ENCODE measurements at places on chromosomes 16 and 17. TPM values are rescaled to one million over a fixed set of nuclear protein-coding genes. Genes with fewer than 3 reads are reported as not detected.

Gene RAB11FIP4
- 2.1 TPM for polyA plus RNA-seq

Gene OTOP2
- not detected for polyA plus RNA-seq

- H3K4me1 ChIP-seq: peaks cover 4% of the 10 kb centered on the region
- H3K27me3 ChIP-seq: no peaks in the 10 kb centered on the region
- no peak overlapping the region for H3K4me3 ChIP-seq
- no peak for DNase-seq
Observed at GRCh38 chr16:11325404-11326083, 19.7 kb upstream of the RMI2 start.

- H3K27me3 ChIP-seq: no peaks in the 10 kb centered on the region
- peak overlapping the region; percentile 91 for H3K27ac ChIP-seq
- no peak overlapping the region for H3K4me3 ChIP-seq
- peaks cover 54% of the 10 kb centered on the region for H3K36me3 ChIP-seq
- H3K4me1 ChIP-seq: peaks cover 77% of the 10 kb centered on the region
Observed at GRCh38 chr17:82241926-82242697, 13.3 kb downstream of the SLC16A3 start.

DNA sequence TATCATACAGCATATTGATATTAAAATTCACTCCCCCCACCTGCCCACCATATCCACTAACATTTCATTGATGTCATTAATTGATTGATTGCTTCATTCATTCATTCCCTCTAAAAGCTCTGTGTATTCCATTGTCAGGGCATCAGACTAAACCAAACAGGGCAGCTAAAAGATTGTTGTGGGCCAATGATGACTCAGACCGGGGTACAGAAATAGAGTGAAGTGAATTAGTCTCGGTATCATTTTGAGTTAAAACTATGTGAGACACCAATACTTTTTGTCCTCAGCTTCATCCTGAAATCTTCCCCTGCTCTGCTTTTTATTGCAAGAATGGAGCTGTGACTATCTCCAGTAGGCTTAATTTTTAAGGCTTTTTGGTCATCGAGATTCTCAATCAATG, 868.3 kb downstream of the CDH11 start:
- DNase-seq: no peak
- H3K4me3 ChIP-seq: no peak overlapping the region
- no peaks in the 10 kb centered on the region for H3K27me3 ChIP-seq
- H3K36me3 ChIP-seq: no peaks in the 10 kb centered on the region

- no peaks in the 10 kb centered on the region for H3K27me3 ChIP-seq
- no peaks in the 10 kb centered on the region for H3K36me3 ChIP-seq
- DNase-seq: no peak
- no peaks in the 10 kb centered on the region for H3K4me1 ChIP-seq
- no peak overlapping the region for H3K27ac ChIP-seq
- H3K4me3 ChIP-seq: no peak overlapping the region
Observed at GRCh38 chr16:64445245-64445644, 676.6 kb downstream of the CDH11 start.

DNA sequence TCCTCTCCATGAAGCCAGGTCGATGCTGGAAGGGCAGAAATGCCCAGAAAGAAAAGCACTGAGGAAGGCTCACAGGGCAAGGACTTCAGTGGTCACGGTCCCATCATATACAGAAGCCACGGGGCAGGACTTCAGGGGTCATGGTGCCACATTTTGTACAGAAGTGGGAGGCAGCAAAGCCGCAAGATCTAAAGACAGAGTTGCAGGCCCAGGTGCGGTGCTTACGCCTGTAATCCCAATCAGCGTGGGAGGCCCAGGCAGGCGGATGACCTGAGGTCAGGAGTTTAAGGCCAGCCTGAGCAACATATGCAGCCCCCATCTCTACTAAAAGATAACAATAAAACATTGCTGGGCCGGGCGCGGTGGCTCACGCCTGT, 96.0 kb downstream of the NXN start:
- H3K27me3 ChIP-seq: no peaks in the 10 kb centered on the region
- peaks cover 47% of the 10 kb centered on the region for H3K4me1 ChIP-seq
- no peak overlapping the region for H3K4me3 ChIP-seq
- DNase-seq: no peak
- no peak overlapping the region for H3K27ac ChIP-seq

DNA sequence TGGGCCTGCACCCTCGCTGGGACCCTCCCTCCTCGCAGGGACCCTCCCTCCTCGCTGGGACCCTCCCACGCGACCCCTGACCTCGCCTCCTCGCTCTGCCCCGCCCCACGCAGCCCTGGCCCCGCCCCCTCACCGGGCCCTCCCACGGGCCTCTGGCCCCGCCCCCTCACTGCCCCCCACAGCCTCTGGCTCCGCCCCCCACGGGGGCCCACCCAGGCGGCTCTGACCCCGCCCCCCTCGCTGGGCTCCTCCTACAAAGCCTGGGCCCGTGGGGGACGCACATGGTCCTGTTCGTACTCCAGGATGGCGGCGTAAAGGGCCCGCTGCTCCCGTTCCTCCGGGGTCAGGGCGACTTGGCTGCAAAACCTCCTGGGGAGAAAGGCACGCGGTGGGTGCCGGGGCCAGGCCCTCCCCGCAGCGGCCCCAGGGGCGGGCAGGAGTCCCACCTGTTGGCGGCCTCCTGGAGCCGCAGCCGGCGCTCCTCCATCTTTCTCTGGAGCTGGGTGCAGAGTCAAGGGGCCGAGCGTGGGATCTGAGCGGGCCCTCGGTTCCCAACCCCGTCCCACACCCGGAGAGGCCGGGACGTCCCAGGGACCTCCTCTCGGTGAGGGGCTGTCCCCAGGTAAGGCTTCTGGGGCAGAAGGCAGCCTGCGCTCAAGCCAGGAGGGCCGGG, 9.0 kb downstream of the VPS9D1 start:
- peaks cover 6% of the 10 kb centered on the region for H3K4me1 ChIP-seq
- no peak overlapping the region for H3K4me3 ChIP-seq
- peak; percentile 71 for DNase-seq
- H3K36me3 ChIP-seq: no peaks in the 10 kb centered on the region
- no peaks in the 10 kb centered on the region for H3K27me3 ChIP-seq
- H3K27ac ChIP-seq: no peak overlapping the region

- no peak overlapping the region for H3K27ac ChIP-seq
- no peaks in the 10 kb centered on the region for H3K36me3 ChIP-seq
- no peak overlapping the region for H3K4me3 ChIP-seq
- no peaks in the 10 kb centered on the region for H3K27me3 ChIP-seq
Observed at GRCh38 chr17:62935098-62935497, 30.9 kb upstream of the TANC2 start.

DNA sequence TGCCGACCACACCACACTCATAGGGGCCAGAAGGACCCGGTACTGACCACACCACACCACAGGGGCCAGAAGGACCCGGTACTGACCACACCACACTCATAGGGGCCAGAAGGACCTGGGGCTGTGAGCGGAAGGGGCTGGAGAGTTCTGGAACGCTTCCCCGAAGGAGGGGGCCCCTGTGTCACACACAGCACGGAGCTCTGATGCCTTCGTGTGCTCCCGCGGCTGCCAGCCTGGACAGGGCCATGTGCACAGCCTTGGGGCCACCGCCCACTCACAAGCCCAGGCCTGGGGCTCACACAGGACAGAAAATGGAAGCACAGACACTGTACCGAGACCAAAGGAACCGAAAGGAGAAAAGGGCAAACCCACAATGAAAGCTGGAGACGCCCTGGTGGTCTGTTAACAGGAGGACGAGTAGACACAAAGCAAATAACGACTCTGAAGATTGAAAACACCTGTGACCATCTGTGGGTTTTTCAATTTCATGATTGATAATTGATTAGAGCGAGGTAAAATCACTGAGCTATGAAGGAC, 106.5 kb upstream of the METRNL start:
- no peak overlapping the region for H3K27ac ChIP-seq
- H3K36me3 ChIP-seq: no peaks in the 10 kb centered on the region
- H3K4me3 ChIP-seq: no peak overlapping the region
- no peaks in the 10 kb centered on the region for H3K4me1 ChIP-seq
- no peaks in the 10 kb centered on the region for H3K27me3 ChIP-seq

DNA sequence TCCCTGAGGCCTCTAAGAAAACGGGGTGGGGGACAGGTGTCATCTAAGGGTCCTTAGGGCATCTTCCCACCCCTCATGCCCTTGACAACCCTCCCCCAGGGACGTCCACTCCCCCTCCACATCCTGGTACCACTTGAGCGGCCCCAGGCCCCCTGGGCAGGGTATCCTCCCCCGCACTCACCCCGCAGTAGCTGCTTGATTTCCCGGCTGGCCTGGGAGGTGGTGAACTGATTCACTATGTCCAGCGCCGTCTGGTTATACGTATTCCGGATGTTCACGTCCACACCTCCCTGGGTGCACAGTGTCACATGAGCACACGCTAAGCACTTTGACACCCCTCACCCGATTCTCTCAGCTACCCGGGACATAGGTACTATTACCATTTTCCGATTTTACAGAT, 9.7 kb downstream of the CASKIN2 start:
- H3K27me3 ChIP-seq: no peaks in the 10 kb centered on the region
- no peak for DNase-seq
- no peaks in the 10 kb centered on the region for H3K4me1 ChIP-seq
- H3K36me3 ChIP-seq: no peaks in the 10 kb centered on the region
- no peak overlapping the region for H3K27ac ChIP-seq

- H3K36me3 ChIP-seq: no peaks in the 10 kb centered on the region
- H3K4me3 ChIP-seq: no peak overlapping the region
- no peaks in the 10 kb centered on the region for H3K27me3 ChIP-seq
- H3K27ac ChIP-seq: no peak overlapping the region
Observed at GRCh38 chr17:82952019-82952418, 112.2 kb upstream of the ZNF750 start.

DNA sequence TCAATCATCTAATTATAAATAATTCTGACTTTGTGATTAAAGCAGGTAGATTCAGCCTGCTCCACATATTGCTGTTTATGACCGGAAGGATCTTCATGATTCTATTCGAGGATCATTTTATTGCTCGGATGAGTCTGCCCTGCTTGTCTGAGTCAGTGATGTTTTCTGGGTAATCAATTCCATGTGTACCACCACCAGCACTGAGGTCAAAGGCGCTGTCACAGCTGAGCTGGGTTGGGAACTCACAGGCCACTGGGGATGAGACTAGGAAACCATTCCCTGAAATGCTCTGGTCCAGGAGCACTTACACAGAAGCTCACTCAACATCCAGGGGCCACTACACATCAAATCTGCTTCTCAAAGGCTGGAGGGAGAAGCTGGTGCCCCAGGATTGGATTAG, 30.4 kb upstream of the ERN1 start:
- no peaks in the 10 kb centered on the region for H3K27me3 ChIP-seq
- no peak overlapping the region for H3K27ac ChIP-seq
- no peak for DNase-seq
- H3K36me3 ChIP-seq: no peaks in the 10 kb centered on the region
- peaks cover 17% of the 10 kb centered on the region for H3K4me1 ChIP-seq

Gene USP32
- 22.7 TPM for polyA plus RNA-seq

- DNase-seq: no peak
- no peaks in the 10 kb centered on the region for H3K36me3 ChIP-seq
- H3K4me1 ChIP-seq: no peaks in the 10 kb centered on the region
Observed at GRCh38 chr16:29653471-29653870, 9.6 kb upstream of the SPN start.

Gene FBRS
- polyA plus RNA-seq: 18.3 TPM

- H3K36me3 ChIP-seq: no peaks in the 10 kb centered on the region
- DNase-seq: no peak
- H3K4me1 ChIP-seq: no peaks in the 10 kb centered on the region
- H3K27ac ChIP-seq: no peak overlapping the region
- no peaks in the 10 kb centered on the region for H3K27me3 ChIP-seq
Observed at GRCh38 chr17:34739386-34739785, 160.0 kb downstream of the TMEM132E start.

GRCh38 chr16:56547120-56547948, 17.5 kb upstream of the MT4 start:
- DNase-seq: no peak
- peaks cover 24% of the 10 kb centered on the region for H3K4me1 ChIP-seq
- H3K36me3 ChIP-seq: no peaks in the 10 kb centered on the region
- H3K27ac ChIP-seq: peak overlapping the region; percentile 66

- peaks cover 18% of the 10 kb centered on the region for H3K4me1 ChIP-seq
- H3K36me3 ChIP-seq: no peaks in the 10 kb centered on the region
- no peak for DNase-seq
- no peak overlapping the region for H3K4me3 ChIP-seq
- no peak overlapping the region for H3K27ac ChIP-seq
Observed at GRCh38 chr16:66886321-66886720, 6.0 kb downstream of the PDP2 start.

DNA sequence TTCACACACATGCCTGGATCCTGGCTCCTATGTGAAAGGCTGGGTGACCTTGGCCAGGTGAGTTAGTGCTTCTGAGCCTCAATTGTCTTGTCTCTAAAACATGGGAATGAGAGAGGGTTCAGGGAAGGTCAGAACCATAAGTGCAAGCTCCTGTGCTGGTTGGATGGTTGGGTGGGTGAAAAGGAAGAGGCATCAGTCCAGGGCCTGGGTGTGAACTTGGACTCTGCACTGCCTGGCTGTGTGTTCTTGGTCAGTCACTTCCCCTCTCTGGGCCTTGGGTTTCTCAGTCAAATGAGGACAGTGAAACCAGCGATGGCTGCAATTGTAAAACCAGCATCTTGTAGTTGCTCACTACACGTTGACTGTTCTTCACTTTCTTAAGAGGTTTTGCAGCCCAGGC, 643 bp upstream of the KCNG4 start:
- DNase-seq: no peak
- H3K4me3 ChIP-seq: no peak overlapping the region
- H3K27ac ChIP-seq: no peak overlapping the region
- H3K4me1 ChIP-seq: no peaks in the 10 kb centered on the region
- peaks cover 5% of the 10 kb centered on the region for H3K27me3 ChIP-seq

- no peaks in the 10 kb centered on the region for H3K27me3 ChIP-seq
- H3K36me3 ChIP-seq: no peaks in the 10 kb centered on the region
- no peak overlapping the region for H3K27ac ChIP-seq
- no peak overlapping the region for H3K4me3 ChIP-seq
- DNase-seq: no peak
Observed at GRCh38 chr17:37446027-37446426, 39.3 kb downstream of the TADA2A start.

GRCh38 chr17:82933911-82934310, 94.1 kb upstream of the ZNF750 start:
- H3K4me1 ChIP-seq: no peaks in the 10 kb centered on the region
- no peak overlapping the region for H3K27ac ChIP-seq
- H3K4me3 ChIP-seq: no peak overlapping the region
- H3K27me3 ChIP-seq: no peaks in the 10 kb centered on the region
- H3K36me3 ChIP-seq: no peaks in the 10 kb centered on the region
- no peak for DNase-seq

Gene PPY
- not detected for polyA plus RNA-seq

DNA sequence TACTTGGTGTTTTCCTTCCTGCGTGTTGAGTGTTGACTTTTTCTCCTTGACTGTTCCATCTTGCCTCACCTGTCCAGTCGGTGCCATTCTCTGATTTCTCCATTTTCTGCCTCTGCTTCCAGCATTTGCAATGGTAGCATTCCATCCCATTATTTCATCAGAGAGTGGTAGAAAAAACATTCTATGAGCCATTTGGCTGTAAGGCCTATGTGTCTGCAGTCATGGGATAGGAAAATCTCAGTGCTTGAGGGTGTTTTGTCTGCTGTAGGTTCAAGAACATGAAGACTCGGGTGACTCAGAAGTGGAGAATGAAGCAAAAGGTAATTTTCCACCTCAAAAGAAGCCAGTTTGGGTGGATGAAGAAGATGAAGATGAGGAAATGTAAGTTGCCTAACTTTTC, 2.7 kb downstream of the UTP18 start:
- H3K27ac ChIP-seq: no peak overlapping the region
- no peaks in the 10 kb centered on the region for H3K27me3 ChIP-seq
- DNase-seq: no peak
- H3K4me3 ChIP-seq: no peak overlapping the region

- no peak overlapping the region for H3K4me3 ChIP-seq
- H3K27ac ChIP-seq: no peak overlapping the region
- no peak for DNase-seq
- H3K36me3 ChIP-seq: no peaks in the 10 kb centered on the region
- H3K4me1 ChIP-seq: no peaks in the 10 kb centered on the region
Observed at GRCh38 chr17:21517538-21518293, 141.6 kb downstream of the KCNJ12 start.

- no peak overlapping the region for H3K4me3 ChIP-seq
Observed at GRCh38 chr16:56199164-56199563, 7.9 kb downstream of the GNAO1 start.
